Activated T-helper 1 cell treated with anti-CD3 and anti-CD28 coated beads, Interleukin-2, amount 50 U/mL, for 16 hours (primary cell): ENCODE measurements at places on chromosomes 7 and 10.

GRCh38 chr7:79079919-79080554 is 373.4 kb downstream of the MAGI2 start:
- no peak for DNase-seq

DNA sequence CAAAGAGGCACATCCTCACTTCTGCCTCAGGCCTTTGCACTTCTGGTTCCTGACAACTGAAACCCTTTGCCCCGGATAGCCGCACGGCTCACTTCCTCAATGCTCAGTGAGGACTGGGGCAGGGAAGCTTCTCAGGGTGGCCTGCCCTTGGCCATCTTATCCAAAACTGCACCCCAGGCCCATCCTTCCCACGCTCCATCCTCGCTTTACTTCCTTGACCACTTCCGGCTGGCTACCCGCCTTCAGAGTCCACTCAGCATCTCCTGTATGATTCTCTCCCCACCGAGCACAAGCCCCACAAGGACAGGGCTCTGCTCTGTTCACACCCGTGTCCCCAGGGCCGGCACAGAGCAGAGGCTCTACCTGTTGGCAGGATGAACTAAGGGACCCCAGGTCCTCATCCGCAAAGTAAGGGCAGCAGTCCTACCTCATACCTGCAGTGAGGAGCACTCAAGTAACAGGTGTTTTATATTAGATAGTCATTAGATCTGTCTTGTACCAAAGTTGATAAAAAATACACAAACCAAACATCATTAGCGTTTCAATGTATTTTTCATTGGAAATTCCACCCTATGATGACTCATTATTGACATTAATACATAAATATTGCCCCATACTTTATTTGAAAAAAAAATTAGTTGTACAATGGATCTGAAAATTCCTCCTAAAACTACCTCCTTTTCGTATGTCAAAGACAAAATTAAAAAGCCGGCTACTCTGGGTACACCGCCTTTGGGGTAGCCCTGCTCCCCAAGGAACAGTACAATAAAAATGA is 35.0 kb downstream of the GNA12 start:
- no peak for DNase-seq

- DNase-seq, result no peak
These were observed 133.8 kb upstream of the AKR1E2 start for GRCh38 chr10:4692206-4692605.

GRCh38 chr10:71349406-71349805 is 30.3 kb downstream of the SLC29A3 start:
- DNase-seq, result no peak

DNA sequence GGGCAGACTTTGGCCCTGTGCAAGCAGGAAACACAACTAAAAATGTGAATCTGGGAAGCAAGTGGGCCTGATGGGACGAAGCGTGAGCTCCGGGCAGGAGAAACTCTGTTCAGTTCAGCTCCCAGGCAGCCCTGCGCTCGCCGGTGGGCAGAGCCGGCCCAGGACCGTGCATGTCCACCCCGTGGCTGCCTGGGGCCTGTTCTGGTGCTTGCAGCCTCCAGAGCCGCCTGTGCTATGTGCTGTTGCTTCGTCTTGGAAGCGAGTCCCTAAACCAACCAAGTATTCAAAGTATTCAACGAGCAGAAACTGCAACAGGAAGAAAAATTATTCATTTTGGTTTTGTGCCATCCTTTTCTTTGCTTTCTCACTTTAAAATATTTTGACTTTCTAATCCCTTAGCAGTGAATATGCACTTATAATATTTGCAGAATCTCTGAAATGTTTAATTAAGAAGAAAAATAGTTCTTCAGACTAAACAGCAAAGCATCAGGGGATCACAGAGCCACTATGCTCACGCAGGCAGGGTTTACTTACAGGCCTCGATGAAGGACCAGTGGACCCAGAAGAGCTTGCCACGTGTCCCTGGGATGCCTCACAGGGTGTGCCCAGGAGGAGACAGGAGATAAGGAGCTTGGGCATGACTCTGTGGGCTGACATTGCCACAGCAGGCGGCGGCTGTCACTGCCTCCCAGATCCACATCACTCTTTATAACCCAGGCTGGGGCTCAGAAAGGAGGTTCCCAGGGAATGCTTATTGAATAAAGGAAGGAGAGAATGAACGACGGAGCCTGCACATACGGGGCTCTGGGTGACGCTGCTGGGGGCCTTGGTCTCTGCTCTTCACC is 45.6 kb downstream of the VIPR2 start:
- no peak for DNase-seq

DNA sequence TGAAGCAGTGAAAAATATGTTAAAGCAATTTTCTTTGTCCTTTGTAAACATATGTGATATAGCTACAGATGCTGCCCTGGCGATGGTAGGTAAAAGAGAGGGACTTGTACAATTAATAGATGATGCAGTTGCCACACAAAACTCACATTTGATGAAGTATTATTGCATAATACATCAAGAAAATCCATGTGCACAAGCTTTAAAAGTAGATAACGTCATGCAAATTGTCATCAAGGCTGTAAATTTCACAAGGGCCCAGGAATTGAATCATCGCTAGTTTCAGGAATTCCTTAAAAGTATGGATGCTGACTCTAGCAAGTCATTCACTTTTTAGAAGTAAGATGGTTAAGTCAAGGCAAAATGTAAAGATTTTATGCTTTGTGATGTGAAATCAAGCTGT is 10.0 kb downstream of the CYP3A5 start:
- DNase-seq, result no peak

GRCh38 chr10:47039562-47039913 is 128.3 kb downstream of the PTPN20 start:
- DNase-seq, result no peak

DNA sequence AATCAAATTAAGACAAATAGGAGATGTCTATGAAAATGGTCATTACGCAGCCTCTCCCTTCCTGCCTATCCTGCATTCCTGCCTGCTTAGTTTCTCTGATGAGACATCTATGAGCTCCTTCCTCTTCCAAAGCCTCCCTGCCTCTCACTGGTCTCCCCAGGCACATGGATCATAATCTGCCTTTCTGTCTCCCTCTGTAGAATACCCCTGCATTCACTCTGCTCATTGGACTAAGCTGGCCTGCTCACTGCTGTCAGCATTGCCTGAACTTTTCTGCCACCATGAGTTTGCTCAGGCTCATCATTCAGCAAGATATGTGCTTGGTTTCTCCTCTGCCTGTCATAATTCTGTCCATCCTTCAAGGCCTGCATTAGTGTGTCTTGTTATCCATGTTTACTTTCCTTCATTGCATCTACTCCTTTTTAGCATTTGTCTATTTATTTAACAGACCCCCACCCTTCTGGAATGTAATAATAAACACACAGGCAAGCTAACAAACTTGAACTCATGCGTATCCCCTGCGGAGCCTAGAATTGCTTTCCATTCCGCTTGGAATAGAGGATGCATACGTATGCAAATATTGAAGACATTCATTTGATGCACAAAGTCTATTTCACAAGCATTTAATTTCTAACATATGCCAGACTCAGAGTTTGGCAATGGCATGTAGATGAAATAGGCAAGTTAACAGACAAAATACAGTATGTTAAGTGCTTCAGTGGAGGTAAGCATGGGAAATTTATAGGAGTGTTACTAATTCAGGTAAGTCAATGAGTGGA is 88.3 kb downstream of the PTPRZ1 start:
- DNase-seq, result no peak

- no peak for DNase-seq
These were observed 5.2 kb upstream of the POT1 start for GRCh38 chr7:124934841-124935240.
